ENCODE measurements at places on chromosomes 2 and 18.

DNA sequence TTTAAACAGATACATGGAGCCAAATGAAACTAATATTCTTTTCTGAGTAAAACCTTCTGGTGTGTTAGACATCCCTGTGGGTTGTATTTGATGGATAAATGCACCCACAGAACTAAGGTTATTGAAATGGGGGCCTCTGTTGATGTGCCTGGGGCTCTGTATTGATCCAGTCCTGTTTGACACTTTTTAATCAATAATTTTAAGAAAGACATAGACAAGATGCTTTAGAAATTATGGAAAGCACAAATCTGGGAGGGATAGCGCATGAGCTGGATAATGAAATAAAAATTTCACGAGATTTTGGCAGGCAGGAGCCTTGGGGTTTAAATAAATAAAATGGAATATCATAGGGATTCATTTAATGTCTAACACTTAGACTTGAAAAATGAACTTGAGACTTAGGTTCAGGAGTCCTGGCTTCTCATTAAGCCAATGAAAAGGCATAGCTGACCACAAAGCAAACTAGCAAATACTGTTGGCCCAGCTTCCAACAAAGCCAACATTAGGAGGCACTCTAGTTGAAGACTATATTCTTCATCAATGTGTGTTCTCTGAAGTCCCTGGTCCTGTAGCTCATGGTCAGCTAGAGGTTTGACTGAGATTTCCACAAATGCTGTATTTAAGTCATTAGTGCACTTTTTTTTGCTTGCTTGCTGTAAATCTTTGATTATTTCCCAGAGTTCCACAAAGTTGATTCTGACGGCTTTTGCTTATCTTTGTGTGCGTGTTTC lies 64.2 kb upstream of the SH3RF3 start:
- DNase-seq: no peak

GRCh38 chr2:166031054-166031453 lies 77.5 kb upstream of the TTC21B start:
- no peak for DNase-seq

DNA sequence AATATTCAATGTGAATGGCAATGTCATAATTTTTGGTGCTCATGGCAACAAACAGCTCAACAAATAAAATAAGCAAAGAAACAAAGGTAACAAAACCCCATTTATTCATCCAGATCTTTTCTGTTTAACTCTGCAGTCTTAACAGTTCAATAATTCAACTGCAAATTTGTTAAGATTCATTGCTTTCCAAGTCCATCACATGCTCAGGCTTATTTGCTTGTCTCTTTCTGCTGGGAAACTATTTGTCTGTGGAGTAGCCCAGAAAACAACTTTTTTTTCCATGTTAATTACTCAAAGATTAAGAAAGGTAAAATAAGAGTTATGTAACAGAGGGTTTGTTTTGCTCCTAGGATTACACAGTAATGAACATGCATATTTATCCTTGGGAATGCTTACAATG lies 92.6 kb upstream of the PNPT1 start:
- DNase-seq: no peak

DNA sequence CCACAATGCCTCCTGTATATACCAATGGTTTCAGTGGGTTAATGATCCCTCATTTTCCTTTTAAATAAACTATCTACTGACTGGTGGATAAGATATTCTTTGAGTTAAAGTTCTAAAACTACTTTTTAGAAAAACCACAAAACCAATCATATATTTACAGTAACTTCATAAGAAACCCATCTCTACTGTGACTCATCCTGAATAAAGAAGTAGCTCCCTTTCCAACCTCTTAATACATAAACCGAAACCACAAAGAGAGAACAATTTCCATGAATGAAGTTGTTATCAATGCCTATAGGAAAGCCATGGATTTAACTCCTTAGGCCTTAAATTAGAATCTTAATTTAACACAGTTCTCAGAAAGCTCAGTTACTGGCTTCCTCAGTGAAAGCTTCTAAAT lies 227.0 kb upstream of the SMAD7 start:
- DNase-seq: no peak
